DMS53 (cell line): ENCODE measurements at places on chromosomes 3 and 15.

- no peak for DNase-seq
Observed at GRCh38 chr3:179794355-179794754, 141.5 kb downstream of the USP13 start.

DNA sequence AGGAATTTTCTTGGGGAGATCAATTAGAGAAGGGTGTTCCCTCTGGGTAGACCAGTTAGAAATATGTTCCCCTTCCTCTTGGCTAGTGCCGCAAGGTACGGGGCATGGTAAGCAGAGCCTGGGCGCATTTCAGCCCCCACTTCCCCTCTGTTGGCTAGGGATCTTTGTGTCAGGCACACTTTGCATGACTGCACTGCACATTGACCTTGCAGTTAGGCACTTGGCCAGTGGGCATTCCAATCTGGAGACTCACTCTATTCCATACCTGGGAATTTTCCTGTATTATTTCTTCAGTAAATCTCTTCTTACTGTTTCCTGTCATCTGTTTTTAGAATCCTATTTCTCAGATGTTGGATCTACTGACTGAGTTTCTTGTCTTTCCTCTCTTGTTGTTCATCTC lies 30.0 kb upstream of the CACNA1D start:
- no peak for DNase-seq

DNA sequence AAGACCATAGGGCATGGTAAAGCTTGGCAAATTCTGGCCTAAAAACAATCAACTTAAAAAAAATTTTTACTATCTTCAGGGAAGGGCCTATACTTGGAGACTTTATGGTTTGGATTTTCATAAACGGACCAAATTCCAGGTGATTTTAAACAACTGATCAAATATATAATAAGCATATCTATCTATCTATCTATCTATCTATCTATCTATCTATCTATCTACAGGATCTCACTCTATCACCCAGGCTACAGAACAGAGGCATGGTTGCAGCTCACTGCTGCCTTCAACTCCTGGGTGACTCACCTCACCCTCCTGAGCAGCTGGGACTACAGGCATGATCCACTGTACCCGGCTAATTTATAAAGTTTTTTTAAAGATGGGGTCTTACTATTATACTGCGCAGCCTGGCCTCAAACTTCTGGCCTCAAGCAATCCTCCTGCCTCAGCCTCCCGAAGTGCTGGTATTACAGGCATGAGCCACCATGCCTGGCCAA lies 6.7 kb downstream of the SPPL2A start:
- no peak for DNase-seq

DNA sequence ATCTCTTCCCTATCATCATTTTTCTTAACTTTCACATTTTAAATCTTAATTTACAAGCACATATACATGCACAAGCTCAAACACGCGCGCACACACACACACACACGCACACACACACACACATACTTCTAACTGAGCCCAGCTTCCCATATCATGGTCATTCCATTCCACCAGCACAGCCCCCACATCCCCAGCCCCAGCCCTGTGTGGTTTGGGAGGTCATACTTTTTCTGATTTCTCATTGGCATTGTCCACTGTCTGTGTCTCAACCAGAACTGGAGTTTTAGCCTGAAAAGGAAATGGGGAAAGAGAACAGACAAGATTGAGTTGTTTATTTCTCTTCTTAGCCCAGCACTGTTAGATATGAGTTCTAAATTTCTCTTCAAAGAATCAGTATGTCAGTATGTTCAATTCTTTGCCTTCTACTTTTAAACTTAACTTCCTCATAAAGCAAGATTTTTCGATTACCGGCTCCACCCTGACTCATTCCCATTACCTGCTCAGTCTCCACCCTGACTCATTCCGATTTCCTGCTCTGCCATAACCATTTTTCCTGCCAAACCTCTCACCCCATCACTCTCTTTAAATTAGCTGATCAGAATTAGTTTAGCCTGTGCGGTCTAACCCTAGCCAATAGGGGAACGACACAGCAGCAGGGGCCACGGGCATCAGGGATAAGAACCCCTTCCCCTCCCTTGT lies 6.4 kb downstream of the IQCF1 start:
- no peak for DNase-seq

- DNase-seq = no peak
Observed at GRCh38 chr3:10381336-10381735, 60.4 kb upstream of the SEC13 start.

DNA sequence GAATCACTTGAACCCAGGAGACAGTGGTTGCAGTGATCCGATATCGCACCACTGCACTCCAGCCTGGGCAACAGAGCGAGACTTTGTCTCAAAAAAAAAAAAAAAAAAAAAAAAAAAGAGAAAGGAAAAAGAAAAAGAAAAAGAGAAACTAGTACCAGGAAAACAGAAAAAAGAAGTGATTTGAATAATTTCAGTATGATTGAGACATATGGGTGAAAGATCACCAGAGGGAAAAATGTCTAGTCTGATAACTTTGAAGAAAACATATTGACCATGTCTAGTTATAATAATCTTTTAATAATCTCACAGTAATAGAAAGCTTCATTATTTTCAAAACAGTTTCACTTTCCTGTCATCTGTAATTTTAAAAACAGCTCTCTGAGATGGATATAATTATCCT lies 16.4 kb downstream of the TGFBR2 start:
- no peak for DNase-seq

GRCh38 chr3:122679882-122680474 lies 661 bp upstream of the PARP14 start:
- DNase-seq = peak; percentile 66

- DNase-seq = no peak
Observed at GRCh38 chr3:169060037-169060436, 603.5 kb downstream of the MECOM start.

DNA sequence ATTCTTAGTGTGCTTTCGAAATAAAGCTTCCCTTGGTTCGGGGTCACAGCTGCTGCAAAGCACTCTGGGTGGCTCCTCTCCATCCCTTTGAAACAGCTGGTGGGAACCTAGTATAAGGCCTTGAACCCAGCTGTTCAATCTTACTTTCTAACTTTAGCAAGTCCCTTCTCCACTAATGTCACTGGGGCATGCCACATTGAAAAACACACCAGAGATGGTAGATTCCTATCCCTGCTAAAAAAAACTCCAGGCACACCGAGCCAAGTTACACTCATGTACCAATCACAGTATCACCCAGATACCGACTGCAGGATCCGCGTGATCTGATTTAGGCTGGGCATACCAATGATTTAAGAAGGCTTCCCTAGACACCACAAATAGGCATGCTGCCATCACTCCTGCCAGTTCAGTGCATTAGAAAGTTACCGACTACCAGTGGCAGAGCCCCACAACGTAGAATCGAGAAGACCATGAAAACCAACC lies 65.0 kb downstream of the WWTR1 start:
- DNase-seq = no peak

DNA sequence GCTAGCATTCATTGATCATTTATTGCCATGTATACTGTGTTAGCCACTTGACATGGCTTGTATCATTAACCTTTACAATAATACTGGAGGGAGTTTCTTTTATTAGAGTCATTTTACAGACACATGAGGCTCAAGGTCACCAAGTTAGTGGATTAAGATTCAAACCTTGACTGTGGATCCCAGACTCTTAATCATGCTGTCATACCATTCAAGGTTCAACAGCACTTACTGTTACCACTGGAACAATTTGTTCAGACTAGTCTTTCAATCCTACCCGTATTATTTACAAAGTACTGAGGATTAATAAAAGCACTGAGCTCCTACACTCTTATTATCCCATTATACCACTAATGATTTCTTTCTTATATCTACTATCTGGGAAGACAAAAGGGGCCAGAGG lies 1.2 kb downstream of the COX17 start:
- no peak for DNase-seq

DNA sequence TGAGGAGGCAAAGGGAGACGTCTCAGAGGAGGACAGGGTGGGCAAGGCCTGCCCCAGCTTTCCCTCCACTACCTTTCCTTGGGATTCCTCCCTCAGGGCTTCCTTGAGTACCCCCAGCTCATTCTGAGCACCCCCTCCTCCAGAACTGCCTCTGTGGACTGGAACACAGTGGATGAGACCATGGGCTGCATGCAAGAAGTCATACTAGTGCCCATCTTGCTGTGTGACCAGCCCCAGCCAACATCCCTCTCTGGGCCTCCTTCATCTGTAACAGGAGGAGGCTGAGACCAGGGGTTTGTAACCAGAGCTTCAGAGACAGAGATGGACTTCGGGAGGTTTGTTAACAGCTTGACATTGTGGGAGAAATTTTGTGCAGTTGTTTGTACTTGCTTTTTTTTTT lies 25.6 kb downstream of the FEM1B start:
- no peak for DNase-seq

GRCh38 chr15:33119273-33119672 lies 75.2 kb downstream of the FMN1 start:
- DNase-seq = no peak

GRCh38 chr3:39419742-39420315 lies 13.3 kb downstream of the RPSA start:
- no peak for DNase-seq

GRCh38 chr3:105356988-105357387 lies 9.7 kb upstream of the ALCAM start:
- DNase-seq = no peak

DNA sequence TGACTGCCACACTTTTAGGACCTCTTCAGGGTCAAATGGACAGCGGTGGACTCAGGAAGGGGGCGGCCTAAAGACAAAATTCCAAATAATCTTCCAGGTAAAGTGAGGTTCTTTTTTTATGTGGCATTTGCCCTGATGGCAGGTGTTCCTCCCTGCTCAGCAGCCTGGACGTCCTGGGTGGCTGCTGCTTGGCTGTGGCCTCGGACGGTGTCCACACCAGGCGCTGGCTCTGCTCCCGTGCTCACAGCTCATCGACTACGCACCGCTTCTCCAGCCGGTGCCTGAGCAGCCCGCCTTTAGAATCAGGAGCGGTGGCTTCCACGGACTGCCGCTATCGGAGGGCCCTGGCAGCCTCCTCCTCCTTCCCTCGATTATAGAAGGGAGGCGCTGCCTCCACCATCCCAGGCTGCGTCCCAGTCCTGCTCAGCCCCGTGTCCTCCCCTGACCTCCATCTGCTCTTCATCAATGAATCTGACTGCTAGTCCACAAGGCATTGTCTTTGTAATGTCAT lies 41.9 kb downstream of the PCSK6 start:
- DNase-seq = no peak

GRCh38 chr3:132713977-132714727 lies 8.1 kb downstream of the NPHP3 start:
- no peak for DNase-seq

GRCh38 chr3:43176666-43177065 lies 70.8 kb upstream of the POMGNT2 start:
- DNase-seq = no peak

DNA sequence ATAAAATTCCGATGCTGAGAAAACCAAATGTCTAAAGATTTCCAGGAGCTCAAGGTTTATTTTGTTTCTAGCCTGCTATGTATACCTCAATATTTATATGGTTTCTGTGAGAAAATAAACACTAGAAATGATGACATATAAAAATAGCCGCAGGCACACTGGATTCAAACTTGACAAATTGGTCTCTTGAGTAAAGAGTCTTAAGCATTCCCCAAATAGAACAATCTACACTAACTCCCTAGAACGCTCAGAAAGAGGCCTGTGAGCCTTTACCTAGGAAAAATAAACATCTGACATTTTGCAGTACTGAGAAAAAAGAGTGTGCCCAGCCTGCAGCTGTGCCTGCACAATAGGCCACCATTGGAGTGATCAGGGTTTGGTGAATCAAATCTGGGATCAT lies 75.2 kb downstream of the NEK10 start:
- no peak for DNase-seq

- DNase-seq = no peak
Observed at GRCh38 chr3:153963012-153963411, 158.2 kb upstream of the ARHGEF26 start.

DNA sequence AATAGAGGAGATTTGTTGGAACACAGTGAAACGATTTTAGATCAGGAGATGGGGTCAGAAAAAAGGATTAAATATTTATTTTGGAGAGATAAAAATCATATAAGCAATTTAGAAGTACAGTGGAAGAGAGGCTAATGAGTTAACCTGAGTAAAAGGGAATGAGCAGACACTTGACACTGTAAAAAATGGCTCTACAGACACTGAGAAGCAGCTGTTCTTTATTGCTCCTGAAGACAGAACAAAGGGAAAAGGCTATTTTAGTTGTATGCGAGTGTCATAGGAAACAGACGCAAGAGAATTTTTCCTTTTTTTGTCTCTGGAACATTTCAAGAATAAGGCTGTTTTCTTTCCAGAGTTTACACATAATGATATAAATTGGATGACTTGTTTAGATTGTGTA lies 34.3 kb downstream of the ASTE1 start:
- DNase-seq = no peak

DNA sequence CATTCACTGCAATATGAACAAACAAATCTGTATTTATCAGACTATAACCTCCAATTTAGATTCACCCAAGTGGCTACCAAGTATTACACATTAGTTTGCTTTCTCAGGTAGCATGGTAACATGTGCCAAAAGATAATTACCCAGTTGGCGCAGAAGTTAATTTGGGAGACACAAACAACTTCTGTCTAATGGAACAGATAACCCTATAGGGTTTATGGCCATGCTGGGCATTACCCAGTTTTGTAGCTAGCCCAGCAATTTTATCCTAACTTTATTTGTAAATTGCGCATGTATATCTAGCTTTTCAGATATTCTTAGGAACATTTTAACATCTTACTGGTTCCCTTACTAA lies 780 bp downstream of the RPL22L1 start:
- DNase-seq = no peak

- no peak for DNase-seq
Observed at GRCh38 chr15:32873284-32874114, 155.7 kb downstream of the GREM1 start.

- DNase-seq = peak; percentile 78
Observed at GRCh38 chr15:39455471-39455991, 125.3 kb upstream of the THBS1 start.

DNA sequence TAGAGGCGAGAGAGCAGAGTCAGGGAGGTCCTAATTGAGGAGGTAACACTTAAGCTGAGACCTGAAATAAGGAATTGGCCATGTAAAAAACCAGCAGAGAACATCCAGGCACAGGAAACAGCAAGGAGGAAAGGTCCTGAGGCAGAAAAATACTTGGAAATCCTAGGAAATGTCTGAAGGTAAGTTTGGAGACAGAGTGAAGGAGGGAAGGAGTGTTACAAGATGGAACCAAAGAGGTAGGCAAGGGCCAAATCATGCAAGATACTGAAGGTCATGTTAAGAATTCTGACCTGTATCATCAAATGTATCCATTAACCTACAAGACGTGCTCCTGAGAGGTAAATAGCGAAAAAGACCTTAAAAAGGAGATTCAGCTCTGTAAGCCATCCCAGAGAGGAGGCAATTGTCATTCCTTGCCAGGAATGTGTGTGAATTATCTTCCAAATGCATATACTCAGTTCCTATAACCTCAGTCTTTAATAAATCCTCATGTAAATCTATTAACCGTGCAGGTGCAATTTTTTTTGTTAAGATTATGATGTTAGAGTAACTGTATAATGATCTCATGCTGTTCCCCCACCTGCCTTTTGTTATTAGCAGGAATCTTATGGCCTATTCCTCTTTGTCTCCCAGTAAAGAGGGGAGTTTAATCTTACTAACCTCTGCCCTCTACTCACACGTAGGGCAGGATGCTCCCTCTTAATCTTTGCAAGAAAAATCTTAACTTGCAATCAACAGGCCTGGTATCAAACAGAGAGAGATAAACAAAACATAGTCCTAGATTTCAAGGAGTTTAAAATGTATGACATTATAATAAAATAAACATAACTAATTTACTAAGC lies 166.9 kb downstream of the ULK4 start:
- DNase-seq = no peak
